Hindlimb muscle (tissue), 1 donor: ENCODE measurements at places on chromosomes 1 and 21. TPM values are rescaled to one million over a fixed set of nuclear protein-coding genes. Genes with fewer than 3 reads are reported as not detected.

C8B gene
- polyA plus RNA-seq, result not detected

REG4 gene
- not detected for polyA plus RNA-seq

PADI4 gene
- polyA plus RNA-seq, result 0.57 TPM

TTC34 gene
- polyA plus RNA-seq, result 0.31 TPM

OPN3 gene
- 27.0 TPM for polyA plus RNA-seq
